IMR-90 (cell line): ENCODE measurements at places on chromosomes 1 and 21. TPM values are rescaled to one million over a fixed set of nuclear protein-coding genes. Genes with fewer than 3 reads are reported as not detected.

KLF17 gene
- 0.28 and 0.36 TPM in 2 replicates for total RNA-seq

GRCh38 chr1:65399003-65399402 is 21.5 kb upstream of the LEPR start:
- no peak overlapping the region for H3K27ac ChIP-seq
- no peaks in the 10 kb centered on the region for H3K36me3 ChIP-seq
- H3K4me1 ChIP-seq = no peaks in the 10 kb centered on the region
- H3K27me3 ChIP-seq = peaks cover 8% of the 10 kb centered on the region; the same call in 1 of the 2 replicates
- no peak overlapping the region for H3K4me3 ChIP-seq

S100A1 gene
- 0.18 TPM in 1 of 2 replicates, not detected in the other for total RNA-seq

USH2A gene
- total RNA-seq = under 0.01 TPM in 2 replicates

DNA sequence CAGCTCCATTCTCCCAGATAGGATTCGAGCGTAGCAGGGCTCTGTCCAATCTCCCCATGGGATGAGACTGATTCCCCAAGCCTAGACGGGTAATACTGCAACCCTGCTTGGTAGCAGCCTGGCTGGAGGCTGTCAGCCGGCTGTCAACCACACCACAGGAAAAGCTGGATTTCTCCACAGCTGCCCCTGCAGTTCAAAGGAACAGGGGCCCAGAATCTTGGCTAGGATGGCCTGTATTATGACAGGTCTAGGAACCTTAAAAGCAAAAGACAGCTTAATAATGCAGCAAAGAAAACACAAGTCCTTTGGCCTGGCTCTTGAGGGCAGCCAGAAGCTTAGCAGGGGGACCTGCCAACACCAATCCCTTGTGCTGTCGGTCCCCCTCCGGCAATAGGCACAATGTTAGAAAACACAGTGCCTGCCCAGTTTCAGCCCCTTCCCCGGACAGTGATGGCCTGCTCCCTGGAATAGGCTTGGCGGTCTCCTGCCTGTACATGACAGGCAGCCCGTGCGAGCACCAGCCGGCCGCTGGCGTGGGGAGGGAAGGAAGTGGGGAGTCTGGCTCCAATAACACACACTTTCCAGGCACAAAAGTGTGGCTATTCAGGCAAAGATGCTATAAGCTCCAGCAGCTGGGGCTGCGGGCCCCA is 90.5 kb downstream of the TRABD2B start:
- no peaks in the 10 kb centered on the region; the same call in none of the 2 replicates for H3K27me3 ChIP-seq
- DNase-seq = no peak
- no peak overlapping the region for H3K27ac ChIP-seq
- H3K4me1 ChIP-seq = no peaks in the 10 kb centered on the region

KRTAP19-1 gene
- not detected in 2 replicates for total RNA-seq

DNA sequence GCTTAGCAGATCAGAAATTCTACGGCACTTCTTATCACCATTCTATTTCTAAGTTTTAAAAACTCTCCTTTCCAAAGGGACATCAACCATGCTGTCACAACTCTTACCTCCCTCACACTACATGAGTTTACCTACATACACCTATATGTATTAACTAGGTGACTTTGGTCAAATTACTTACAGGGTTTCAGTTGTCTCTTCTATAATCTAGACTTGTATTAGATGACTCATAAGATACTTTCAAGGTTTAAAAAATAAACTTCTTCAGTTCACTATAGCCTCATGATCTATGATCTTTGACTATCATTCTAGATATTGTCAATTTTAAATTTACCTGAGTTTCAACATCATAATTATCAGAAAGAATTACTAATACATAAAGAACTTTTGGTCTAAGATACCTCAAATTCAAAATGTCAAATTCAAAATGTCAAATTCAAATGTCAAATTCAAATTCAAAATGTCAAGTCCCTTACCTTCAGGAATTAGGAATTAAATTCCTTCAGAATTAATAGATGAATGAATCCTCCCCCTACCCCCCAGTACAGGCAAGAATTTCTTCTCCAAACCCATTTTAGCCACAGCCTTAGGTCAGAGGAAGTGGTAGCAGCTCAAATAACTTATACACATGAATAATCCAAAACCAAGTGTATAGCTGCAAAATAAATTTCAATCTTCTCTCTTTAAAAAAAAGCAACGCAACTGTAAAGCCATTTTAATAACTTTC is 31.1 kb downstream of the OTUD7B start:
- no peaks in the 10 kb centered on the region for H3K27me3 ChIP-seq
- no peak for DNase-seq
- peaks cover 12% of the 10 kb centered on the region for H3K36me3 ChIP-seq
- H3K4me1 ChIP-seq = peaks cover 2% of the 10 kb centered on the region; the same call in 1 of the 2 replicates

DNA sequence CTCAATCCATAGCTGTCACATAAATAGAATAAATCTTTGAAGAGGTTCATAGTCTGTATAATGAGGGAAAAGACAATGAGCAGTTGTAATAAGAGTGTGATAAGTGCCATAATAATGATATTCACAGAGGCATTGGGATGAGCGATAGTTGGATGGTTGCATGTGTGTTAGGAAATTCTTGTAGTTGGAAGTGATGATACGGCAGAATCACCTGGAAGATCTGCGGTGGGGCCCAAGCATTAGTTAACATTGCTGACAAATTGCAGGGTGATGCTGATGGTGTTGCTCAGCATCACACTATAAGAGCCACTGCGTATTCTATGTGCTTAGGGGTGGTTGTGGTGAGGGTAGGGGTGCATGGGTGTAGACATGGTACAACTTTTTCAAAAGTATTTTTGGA is 41.1 kb downstream of the ADGRL2 start:
- no peak overlapping the region for H3K27ac ChIP-seq
- no peaks in the 10 kb centered on the region for H3K36me3 ChIP-seq
- no peaks in the 10 kb centered on the region for H3K4me1 ChIP-seq
- H3K4me3 ChIP-seq = no peak overlapping the region
- DNase-seq = no peak

GRCh38 chr1:84957966-84958365 is 38.9 kb downstream of the MCOLN2 start:
- H3K4me1 ChIP-seq = peaks cover 4% of the 10 kb centered on the region
- H3K4me3 ChIP-seq = no peak overlapping the region
- H3K36me3 ChIP-seq = no peaks in the 10 kb centered on the region
- no peak overlapping the region for H3K27ac ChIP-seq

DNA sequence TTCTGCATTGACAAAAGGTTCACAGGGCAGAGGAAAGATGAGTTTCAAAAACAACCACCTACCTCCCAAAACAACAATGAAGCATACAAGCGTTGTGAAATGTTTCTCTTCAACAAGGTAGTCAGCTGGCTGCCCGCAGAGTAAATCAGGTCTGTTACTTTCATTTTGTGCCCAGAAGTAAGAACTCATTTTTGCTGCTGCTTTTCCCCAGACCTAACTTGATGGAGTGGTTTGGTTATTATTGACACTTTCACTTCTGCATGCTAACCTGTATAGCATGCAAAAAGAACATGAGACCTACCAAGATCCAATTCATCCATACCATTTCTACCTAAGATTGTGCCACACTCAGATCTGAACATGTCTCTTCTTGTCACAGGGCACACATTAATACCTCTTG is 1.3 kb downstream of the SLC9C2 start:
- no peaks in the 10 kb centered on the region for H3K4me1 ChIP-seq
- H3K27ac ChIP-seq = no peak overlapping the region
- no peaks in the 10 kb centered on the region for H3K36me3 ChIP-seq
- no peak for DNase-seq
- H3K4me3 ChIP-seq = no peak overlapping the region
- peaks cover 6% of the 10 kb centered on the region for H3K27me3 ChIP-seq

HHIPL2 gene
- under 0.01 TPM in 1 of 2 replicates, not detected in the other for total RNA-seq

IL22RA1 gene
- not detected in 2 replicates for total RNA-seq

ADGRL2 gene
- total RNA-seq = 36.9 and 42.7 TPM in 2 replicates

F13B gene
- not detected in 2 replicates for total RNA-seq
